ENCODE measurements at places on chromosomes 16 and 17. TPM values are rescaled to one million over a fixed set of nuclear protein-coding genes. Genes with fewer than 3 reads are reported as not detected.

NEUROD2 gene
- total RNA-seq, result not detected

ELMO3 gene
- 4.3 TPM for total RNA-seq

MT1E gene
- total RNA-seq, result 67.1 TPM

CDRT15L2 gene
- total RNA-seq, result not detected

KRT20 gene
- not detected for total RNA-seq

DPEP3 gene
- 0.29 TPM for total RNA-seq

FBXL16 gene
- 6.0 TPM for total RNA-seq

C17orf50 gene
- not detected for total RNA-seq

WNT9B gene
- total RNA-seq, result not detected

STARD3 gene
- 53.2 TPM for total RNA-seq

HLF gene
- 0.19 TPM for total RNA-seq

UTS2R gene
- total RNA-seq, result not detected

SLC12A3 gene
- 0.04 TPM for total RNA-seq

TM4SF5 gene
- total RNA-seq, result not detected

CCDC144A gene
- total RNA-seq, result 2.0 TPM

ZNF276 gene
- total RNA-seq, result 24.9 TPM

KARS1 gene
- total RNA-seq, result 347 TPM

HOXB3 gene
- total RNA-seq, result 2.0 TPM

ASGR2 gene
- total RNA-seq, result not detected

ABCA10 gene
- total RNA-seq, result 0.12 TPM

CCL16 gene
- not detected for total RNA-seq
